ENCODE measurements at places on chromosomes 7 and 10.

DNA sequence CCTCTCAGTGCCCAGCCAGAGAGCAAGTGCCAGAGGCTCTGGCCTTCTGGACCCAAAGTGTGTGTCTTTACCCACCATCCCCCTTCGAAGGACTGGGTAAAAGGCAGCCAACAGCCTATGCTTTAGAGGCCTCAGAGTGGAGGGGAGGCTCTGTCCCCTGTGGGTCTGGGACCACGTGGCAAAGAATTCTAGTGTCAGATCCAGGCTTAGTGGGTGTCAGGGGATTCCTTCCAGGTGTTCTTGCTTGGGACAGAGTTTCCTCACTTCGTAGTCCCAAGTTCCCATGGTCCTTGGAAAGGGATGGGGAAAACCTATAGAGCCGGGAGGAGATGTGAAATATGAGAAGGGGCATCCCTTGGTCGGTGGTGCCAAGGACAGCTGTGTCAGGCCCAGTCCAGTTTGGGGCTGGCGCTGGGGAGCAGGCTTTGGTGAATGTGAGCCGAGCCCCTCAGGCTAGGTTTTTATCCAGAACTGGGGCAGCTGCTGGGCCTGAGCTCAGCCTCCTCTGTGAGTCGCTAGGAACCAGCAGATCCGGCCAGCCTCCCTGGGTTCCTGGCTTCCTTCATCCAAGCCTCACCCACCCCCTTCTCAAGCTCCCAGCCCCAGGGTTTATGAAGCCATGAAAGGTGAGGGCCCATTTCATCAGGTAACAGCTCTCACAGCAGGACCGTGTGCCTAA lies 71.2 kb downstream of the C10orf105 start:
- DNase-seq = no peak

GRCh38 chr10:11180228-11180627 lies 162.6 kb downstream of the CELF2 start:
- DNase-seq = peak; percentile 76

GRCh38 chr10:120436439-120437112 lies 20.5 kb upstream of the PLPP4 start:
- DNase-seq = no peak

DNA sequence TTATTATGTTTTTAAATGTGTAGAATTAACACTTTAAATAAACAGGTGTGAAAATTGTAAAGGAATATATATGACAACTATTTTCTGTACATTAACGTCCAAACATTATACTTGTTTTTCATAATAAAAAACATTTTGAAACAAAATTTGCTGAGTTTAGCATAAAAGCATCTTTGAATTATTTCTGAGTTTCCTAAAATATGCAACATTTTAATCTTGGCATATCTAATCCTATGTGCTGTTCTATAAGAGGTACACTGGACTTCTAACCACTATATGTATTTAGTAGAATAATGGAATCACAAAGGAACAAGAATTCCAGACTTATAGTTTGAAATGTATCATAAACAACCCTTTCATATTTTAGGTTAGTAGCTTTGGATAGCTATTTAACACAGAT lies 16.6 kb downstream of the AKAP9 start:
- DNase-seq = no peak

DNA sequence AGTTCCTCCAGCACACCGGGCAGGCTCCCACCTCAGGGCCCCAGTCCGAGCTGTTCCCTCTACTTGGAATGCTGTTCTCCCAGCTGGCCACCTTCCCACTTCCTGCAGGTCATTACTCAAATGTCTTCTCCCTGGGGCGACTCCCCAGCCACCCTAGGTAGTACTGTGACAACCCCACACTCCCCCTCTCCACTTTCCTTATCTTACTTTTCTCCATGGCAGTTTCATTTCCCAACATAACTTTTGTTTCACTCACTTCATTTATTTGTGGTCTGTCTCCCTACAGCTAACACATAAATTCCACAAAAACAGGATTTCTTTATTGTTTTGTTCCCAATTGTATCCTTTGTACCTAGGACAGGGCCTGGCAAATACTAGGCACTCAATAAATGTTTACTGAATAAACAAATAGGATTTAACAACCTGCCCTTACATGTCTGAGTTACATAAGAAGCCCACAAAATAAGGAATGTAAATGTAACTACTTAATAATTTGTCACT lies 76.5 kb downstream of the JAZF1 start:
- DNase-seq = no peak

DNA sequence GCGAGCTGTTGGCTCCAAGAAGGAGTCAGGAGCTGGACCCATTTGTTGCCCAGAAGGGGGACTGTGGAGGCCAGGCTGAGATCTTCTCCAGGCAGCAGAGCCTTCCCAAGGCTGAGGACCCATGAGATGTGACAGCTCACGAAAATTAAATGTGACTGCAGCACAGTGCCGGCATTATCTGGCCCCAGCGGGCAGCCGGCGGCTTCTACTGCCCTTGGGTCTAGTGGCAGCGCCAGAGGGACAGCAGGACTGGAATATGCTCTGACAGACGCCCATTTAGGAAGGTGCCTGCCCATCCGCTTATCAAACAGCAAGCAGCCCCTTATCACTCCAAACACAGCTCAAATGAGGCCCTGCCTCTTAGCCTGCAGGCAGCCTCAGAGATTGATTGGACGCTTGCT lies 122.9 kb upstream of the LYZL2 start:
- DNase-seq = no peak

DNA sequence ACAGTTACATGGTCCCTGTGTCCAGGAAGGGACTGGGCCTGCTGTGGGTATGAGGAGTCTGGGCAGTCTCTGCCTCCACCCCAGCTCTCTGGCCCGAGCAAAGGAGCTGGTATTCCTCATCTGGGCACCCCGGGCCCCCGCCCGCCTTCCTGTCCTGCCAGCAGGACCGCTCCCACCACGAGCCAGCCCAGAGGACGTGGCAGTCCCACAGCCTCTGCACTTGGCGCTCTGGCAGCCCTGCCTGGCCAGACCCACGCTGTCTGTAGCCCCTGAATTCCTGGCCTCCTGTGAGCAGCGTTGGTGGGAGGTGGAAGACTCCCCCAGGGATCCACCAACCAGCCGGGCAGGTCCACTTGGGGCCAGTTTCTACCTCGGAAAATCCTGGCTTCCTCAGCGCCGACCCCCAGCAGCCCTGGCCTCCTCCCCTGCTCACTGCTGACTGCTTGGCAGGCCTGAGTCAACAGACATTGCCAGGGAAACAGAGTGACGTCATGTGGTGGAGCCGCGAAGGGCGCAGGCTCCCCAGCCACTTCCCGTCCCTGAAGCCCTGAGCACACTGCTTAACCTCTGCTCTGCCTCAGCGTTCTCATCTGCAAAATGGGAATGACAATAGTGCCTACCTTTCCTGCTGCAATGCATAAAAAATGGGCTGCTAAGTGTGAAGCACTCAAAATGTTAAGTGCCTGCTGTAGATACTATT lies 21.6 kb upstream of the LIMK1 start:
- DNase-seq = peak; percentile 80

- DNase-seq = no peak
These were observed 25.8 kb upstream of the ZRANB1 start for GRCh38 chr10:124916098-124916584.

- no peak for DNase-seq
These were observed 22.2 kb downstream of the ARHGAP21 start for GRCh38 chr10:24701447-24701846.

DNA sequence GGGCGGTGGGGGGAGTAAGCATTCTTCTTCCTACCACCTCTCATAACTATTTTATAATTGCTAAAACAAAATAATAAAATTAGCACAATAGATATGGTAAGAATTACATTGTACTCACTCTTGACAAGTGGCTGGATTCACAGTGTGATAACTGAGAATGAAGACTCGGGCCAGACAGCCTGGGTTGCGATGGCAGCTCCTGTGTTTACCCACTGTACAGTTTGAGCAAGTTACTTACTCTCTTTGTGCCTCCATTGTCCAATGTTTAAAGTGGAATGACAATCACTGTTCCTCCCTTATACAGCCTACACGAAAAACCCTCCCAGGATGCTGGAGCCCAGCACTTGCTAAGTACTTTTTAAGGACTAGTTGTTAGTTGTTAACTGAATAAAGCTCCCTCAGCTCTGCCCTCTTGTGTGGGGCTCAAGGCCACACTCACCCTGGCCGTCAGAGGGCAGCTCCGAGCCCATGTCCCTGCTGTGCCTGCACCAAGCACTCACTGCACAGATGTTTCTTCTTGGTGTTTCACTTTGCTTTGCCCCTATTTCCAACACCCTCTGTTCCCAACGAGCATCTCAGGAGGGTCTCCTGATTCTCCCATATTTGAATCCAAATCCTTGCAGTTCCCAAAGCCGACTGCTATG lies 56.4 kb upstream of the NPS start:
- no peak for DNase-seq

DNA sequence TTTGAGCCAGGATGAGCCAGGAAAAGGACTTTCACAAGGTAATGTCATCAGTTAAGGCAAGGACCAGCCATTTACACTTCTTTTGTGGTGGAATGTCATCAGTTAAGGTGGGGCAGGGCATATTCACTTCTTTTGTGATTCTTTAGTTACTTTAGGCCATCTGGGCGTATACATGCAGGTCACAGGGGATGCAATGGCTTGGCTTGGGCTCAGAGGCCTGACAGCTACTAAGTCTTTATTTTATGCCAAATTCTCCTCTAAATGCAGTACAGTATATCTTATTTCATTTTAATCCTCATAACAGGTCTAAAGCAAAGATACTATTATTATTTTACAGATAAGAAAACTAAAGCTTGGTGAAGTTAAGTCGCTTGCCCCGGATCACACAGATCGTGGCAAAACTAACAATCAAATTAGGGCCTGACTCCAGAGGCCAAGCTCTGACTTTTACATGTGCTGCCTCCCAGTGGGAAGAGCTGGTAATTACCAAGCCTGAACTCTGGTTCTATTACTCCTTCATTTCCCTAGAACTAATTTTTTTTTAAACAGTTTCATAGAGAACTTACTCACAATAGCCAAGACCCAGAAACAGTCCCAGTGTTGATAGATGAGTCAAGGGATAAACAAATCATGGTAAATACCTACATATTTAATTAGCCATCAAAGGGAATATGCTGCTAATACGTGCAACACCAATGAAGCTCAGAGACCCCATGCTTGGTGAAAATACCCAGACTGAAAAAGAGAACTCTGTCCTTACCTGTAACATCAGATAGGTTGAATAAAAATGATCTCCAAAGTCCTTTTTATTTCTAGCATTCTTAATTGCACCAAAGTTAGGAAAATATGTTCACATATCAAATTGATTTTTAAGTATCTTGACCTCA lies 35.4 kb downstream of the C7orf25 start:
- DNase-seq = no peak

DNA sequence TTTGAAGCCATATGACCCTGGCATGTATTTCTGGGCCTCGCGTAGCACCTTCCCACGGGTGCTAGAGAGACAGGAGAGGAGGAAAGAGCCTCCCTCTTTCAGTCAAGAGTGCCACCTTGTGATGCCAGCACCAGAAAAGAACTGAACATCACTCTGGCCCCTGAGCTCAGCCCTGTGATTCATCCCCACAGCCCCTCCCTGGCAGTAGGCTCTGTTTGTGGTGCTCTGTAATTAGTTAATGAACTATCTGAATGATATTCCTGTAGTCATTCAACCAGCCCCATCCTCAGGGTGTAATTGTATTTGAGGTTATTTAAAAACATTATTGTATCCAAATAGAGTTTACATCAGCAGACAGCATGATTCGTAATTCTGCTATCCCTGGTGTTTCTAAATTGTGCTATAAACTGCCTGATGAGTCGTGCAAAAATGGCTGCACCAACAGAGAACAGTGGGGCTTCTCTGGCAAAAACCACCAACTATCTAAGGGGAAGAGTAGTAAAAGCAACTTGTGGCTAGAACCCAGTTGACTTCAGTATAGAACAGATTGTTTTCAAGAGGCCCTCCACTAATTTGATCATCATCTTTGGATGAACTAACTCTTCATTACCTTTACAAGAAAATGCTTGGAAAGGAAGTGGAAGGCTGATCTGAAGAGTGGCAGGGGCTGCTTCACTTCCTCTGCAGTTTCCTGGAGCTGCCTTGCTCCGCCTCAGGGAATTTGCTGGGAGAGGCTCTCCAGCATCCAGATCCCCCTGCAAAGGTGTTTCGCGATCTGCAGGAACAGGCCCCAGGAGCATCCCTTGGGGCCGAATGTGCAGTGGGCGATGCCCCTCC lies 23.7 kb upstream of the TIAL1 start:
- DNase-seq = no peak

DNA sequence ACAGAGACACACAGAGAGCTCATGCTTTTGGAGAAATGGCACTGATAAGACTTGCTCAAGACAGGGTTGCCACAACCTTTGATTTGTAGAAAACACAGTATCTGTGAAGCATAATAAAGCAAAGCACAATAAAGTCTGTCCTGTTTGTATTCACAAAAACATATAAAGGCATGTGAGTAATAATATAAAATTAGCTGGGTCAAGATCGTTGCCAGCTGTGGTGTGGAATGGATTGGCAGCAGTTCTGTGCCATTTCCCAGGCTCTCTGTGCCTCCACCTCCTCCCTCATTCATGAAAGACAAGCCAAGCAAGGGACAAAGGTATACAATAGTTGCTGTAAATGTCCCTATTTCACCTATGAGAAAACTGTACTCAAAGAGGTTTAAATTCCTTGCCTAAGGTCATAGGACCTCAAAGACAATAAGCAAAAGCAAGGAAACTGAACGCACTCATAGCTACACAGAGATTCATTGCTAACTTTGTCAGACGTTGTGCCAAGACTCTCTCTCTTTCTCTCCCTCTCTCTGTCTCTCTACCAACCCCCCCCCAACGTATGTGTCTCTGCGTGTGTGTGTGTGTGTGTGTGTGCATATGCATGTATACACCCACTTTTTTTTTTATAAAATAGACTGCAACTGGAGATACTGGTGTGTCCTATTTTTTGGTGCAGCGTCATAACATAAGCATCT lies 31.8 kb downstream of the CHST3 start:
- no peak for DNase-seq

GRCh38 chr10:22250897-22251660 lies 33.3 kb upstream of the EBLN1 start:
- DNase-seq = peak; percentile 24

- DNase-seq = no peak
These were observed 34.9 kb upstream of the KIAA1217 start for GRCh38 chr10:24174014-24174413.

- no peak for DNase-seq
These were observed 458.9 kb upstream of the ANKRD30A start for GRCh38 chr10:36666451-36666850.

- no peak for DNase-seq
These were observed 188.7 kb downstream of the PLXNA4 start for GRCh38 chr7:132387596-132387995.

DNA sequence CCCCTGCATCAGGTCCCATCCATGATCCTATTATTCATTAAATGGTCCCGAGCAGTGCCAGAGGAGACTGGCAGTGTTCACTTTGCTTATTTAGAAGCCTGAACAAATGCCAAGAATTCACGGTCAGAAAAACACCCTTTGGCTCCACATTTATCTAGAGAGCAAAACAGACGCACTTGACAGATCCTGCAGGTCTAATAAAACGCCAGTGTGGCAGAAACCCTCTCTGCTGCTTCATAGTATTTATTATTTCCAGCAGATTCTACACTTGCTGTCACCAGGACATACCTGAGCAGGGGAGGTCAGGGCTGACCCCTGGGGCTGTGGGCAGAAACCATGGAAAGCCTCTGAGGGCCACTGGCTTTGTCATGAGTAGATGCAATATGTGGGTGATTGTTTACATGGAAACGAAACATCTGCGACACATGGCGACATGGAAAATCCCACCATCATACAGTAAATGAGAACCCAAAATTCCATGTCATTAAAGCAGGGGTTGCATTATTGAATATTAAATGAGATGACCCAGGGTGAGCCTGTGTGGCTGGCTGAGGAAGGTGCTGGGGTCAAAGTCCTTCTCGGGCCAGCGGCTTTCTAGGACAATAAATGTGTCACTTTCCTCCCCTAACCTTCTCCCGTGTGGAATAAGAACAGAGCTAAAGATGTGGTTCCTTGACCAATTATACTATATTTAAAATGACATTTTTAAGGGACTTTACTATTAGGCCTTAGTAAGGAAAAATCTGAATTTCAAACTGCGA lies 205.9 kb upstream of the SVIL start:
- DNase-seq = no peak
